NCI-H774 (cell line): ENCODE measurements at places on chromosomes 11 and 22.

- DNase-seq = no peak
Measured at GRCh38 chr11:128190312-128190711, 397.0 kb downstream of the ETS1 start.

GRCh38 chr11:15199693-15200092 lies 85.0 kb downstream of the INSC start:
- no peak for DNase-seq

- DNase-seq = no peak
Measured at GRCh38 chr11:115501893-115502589, 2.2 kb downstream of the CADM1 start.

- DNase-seq = no peak
Measured at GRCh38 chr11:35909511-35910265, 34.2 kb upstream of the LDLRAD3 start.

- no peak for DNase-seq
Measured at GRCh38 chr11:115124786-115125185, 379.4 kb downstream of the CADM1 start.

DNA sequence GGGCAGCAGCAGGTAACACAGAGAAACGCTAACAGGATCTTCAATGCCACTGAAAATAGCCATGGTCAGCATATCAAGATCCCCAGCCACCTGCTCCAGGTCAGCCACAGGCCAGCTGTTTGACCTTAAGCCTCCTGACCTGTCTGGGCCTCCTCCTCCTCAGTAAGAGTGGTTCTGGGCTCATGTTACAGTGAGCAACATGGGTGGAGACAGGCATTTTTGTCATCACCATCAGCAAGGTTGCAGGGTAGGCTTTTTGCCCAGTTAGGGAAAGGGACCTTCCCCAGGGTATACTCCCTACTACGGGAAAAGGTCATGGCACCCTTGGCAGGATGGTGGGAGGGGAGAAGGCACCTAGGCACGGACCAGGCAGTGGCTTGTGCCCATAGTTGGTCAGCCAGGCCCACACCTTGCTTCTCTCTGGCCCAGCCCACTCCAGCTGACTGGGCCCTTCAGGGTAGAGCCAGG lies 131.8 kb upstream of the PARVA start:
- DNase-seq = no peak

GRCh38 chr22:37623075-37624016 lies 14.7 kb downstream of the GGA1 start:
- no peak for DNase-seq

DNA sequence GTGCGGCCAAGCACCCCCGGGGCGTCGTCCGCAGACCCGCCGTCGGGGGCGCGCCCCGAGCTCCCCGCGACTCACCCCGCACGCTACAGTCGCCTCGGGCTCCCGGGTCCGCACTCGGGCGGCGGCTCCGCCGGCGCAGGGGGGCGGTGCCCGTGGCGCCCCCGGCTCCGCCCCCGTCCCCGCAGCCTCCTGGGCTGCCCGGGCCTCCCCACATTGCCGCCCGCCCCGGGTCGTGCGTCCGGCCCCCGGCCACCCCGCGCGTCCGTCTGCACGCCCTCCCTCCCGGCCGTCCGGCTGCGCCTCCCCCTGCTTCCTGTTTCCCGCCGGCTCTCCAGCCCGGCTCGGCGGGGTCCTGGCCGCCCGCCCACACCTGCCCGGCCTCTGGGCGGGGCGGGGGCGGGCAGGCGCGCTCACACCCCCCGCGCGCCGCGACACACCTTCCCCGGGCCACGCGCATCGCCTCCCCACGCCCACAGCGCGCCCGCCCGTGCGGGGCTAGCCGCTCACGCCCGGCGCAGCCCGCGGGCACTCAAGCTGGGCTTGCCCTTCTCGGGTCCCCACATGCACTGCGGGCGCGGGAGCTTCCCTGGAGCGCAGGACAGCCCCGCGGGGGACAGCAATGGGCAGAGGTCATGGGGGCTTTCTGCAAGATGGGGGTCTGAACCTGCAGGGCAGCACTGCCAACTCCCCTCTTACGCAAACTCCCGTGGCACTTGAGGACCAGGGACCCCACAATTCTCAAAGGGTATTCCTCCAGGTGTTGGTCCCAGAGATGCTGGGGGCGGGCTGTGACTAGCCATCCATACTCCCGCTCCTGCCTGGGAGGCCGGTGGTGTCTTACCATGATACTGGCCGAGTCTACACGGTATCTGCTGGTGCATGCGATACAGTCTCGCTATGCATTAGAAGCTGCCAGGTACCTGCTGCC lies at the start of gene CARD10:
Gene CARD10 (minus strand): TSS at position 148 of the 928 bp plus-strand sequence. CDS start 215 bp downstream, outside the sequence.
- DNase-seq = peak; percentile 6

DNA sequence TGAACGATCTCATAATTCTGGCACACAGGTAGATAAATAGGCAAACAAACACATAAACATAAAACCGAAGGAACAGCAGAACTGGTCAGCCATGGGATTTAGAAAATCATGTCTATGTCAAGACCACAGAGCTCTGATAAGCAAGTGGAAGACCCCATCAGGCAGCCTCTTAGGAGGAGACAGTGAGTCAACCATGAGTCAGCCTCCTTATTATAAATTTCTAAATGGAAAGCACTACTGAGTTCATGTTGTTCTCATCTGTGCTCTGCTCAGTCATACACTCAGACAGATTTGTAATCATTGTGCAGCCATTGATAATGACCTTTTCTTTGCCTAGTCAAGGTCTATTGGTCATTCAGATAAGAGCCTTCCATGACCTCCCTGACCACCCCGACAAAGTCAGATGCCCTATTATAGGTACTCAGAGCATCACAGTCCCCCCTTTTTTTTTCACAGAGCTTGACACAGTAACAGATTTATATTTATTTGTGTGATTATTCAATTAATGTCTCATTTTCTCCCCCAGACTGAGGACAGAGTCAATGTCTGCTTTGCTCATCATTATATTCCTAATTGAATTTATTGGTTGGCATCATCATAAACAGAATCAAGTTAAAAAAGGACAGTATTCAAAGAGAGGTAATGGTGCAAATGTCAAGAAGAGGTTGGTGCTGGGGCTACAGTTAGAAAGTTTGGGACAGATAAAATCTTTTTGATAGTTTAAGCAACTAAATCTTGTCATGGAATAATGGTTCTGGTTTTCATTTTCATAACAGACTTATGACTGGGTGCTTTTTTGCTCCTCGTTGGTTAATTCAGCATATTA lies 579.7 kb upstream of the CCDC90B start:
- no peak for DNase-seq

- DNase-seq = no peak
Measured at GRCh38 chr11:6611092-6611962, 689 bp downstream of the TAF10 start.

DNA sequence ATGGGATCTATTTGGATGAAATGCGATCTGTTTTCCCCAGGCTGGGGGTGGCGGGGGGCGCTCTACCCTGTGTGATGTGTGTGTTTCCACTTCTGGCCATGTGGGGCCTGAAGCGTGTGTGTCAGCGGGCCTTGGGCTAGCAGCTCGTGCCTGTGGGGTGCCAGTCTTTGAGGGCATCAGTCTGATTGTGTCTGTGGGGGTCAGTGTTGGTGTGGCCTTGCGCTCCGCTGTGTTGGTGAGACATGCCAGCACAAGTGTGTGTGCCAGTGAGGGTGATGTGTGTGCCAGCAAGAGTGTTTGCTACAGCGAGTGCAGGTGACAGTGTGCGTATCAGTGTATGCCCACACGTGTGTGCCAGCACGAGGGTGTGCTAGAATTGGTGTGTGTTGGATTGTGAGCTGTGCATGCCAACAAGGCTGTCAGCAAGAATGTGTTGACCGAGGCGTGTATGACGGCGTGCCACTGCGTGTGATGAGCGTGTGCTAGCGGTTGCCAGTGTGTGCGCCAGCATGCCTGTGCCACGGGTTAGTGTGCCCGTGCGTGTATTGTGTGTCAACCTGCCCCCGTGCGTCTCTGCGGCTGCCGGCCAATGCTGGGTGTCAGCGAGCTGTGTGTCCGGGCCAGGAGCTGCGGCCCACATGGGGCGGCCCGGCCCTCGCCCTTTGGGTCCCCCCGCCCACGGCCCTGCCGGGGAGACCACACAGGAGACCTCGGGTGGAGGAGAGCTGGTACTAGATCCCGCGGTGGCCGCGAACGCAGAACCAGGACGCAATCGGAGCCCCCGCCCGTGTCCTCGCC lies 519 bp downstream of the ARRB1 start:
- DNase-seq = no peak
